ENCODE measurements at places on chromosomes 7 and 10.

GRCh38 chr7:71633551-71634008 is 501.6 kb downstream of the GALNT17 start:
- DNase-seq: no peak

GRCh38 chr7:84372155-84372621 is 177.6 kb upstream of the SEMA3A start:
- DNase-seq: peak; percentile 48

DNA sequence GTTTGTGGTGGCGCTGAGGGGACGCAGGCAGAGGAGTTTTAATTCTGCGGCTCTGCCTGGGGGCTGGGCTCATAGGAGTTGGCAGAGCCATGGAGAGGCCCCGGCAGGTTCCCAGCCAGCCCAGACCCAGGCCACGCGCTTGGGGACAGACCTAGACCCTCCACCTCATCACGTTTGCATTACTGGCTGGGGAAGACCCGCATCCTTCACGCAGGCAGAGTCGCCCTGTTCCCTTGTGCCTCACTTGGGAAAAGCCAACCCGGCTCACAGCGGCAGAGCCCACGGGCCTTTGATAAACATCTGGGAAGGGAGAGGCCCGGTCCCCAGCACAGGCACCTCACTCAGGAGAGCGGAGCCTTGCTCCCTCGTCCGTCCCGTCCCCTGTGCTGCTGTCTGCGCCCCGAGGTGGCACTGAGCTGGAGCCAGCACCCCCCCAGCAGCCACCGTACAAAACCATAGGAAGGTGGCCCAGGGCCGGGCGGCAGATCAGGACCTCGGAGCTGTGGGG is 112.8 kb downstream of the CYTH3 start:
- DNase-seq: no peak

- DNase-seq: no peak
Observed at GRCh38 chr10:9743639-9744038, 1274.0 kb upstream of the CELF2 start.

DNA sequence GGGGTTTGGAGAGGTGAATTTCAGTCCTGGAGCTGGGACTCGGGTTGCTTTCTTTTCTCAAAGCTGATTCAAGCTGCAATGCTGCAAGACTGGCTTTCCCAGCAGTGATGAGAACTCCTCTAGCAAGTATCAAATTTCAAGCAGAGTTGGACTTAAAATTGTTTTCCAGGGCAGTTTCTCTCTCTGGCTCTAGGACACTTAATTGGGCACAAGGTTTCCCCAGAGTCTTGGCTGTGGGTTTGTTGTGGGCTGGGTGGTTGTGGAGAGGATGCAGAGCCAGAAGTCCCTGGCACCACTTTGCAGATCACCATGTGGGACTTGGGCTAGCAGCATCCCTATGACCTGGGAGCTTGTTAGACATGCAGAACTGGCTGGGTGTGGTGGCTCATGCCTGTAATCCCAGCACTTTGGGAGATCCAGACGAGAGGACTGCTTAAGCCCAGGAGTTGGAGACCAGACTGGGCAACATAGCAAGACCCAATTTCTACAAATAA is 16.8 kb downstream of the AKR1B15 start:
- DNase-seq: no peak
